ENCODE measurements at places on chromosomes 4 and X.

DNA sequence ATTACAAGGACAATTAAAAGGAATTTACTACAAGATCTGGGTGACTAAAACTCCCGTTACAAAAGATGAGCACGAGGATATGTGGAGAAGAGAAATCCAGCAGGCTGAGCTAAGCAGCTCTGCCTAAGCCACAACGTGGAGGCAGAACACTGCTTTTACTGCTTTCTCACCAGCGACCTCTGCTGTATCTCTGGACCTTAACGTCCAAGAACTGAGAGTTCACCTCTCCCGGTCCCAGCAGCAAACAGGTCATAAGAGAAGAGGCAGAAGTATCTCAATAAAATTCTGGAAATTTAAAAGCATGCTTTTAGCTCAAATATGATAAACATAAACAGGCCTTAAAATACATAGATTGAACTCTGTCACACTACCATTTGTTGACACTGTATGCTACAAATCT, 81.0 kb downstream of the ADGRA3 start:
- DNase-seq, result peak; percentile 72

- no peak for DNase-seq
These were observed 614.0 kb upstream of the BOD1L1 start for GRCh38 chr4:14241574-14241973.

DNA sequence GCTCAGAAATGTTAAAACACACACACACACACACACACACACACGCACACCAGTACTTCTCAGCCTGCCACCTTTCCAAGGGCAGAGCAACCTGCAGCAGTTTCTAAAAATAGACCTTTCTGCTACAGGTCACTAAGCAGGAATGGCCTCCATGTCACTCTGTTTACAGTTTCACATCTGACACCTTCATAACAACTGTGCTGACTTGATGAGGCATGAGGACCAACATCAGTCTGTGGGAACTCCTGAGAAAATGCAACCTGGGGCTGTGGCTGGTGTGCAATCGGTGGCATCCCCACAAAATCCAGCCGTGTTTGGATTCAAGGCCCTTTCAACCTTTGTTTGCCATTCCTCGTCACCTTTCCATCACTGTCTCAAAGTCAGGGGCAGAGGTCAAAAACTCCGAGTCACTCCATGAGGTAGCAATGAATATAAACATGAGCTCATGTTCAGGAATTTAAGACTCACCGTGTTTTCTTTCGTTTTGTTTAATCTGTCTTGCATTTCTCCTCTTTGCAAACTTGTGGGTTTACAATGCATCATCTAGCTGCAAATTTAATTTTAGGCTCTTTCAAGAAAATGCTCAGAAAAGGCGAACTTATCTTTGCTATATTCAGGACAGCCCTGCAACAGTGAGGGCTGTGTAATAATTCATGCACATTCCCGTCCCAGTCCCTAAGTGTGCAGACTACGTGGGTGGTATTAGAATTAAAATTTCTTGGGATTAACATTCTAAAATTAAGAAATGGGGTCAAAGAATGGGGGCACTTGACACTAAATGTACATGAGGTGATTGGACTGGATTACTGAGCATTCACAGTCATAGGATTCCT, 135.3 kb downstream of the SHROOM3 start:
- DNase-seq, result no peak

DNA sequence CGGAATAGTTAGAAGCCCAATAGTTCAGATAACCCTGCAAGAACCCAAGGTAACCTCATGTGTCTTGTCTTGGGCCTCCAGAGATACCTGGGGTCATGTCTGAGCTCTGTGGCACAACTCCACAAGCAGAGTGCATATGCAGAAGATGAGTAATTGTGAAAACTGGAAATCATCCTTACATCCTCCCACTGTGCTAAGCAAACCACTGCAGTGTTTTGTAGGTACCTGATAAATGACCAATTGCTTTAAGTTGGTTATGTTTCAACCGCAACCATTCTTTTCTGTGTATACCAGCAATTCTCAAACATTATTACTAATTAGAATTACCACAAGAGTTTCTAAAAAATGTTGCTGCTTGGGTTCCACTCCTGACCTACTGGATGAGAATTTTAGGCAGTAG, 73.2 kb downstream of the CBLL2 start:
- DNase-seq, result no peak

DNA sequence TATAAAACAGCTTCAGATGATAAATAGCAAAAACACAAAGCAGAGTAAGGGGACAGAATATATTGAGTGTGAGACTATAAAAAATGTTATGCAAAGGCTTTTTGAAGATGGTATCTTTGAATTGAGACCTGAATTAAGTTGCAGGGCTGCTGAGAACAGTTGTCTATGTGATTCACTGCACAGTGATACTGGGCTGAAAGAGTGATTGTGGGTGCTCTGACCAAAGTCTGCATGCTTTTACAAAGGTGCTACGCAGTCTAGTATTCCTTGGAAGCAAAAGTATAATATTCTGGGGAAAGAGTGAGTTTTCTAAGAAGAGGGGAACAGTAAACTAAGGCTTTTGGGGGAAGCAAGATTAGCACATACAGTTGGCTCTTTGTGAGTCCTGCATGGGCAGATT, 234.0 kb downstream of the ARHGAP10 start:
- no peak for DNase-seq

DNA sequence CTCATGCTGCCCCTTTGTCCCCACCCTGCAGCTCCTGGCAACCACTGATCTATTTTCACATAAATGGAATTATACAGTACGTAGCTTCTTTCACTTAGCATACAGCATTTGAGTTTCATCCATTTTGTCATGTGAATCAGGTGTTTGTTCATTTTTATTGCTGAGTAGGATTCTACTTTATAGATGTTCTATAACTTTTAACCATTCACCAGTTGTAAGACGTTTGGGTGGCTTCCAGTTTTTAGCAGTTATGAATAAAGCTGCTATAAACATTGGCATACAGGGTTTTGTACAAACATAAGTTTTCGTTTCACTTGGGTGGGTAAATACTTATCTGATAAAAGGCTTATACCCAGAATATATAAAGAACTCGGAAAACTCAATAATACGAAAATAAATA, 102.3 kb upstream of the KLHL13 start:
- no peak for DNase-seq

GRCh38 chrX:110045421-110045820, 42.5 kb downstream of the TMEM164 start:
- DNase-seq, result no peak

- no peak for DNase-seq
These were observed 100.7 kb downstream of the PTTG2 start for GRCh38 chr4:38060829-38061431.

DNA sequence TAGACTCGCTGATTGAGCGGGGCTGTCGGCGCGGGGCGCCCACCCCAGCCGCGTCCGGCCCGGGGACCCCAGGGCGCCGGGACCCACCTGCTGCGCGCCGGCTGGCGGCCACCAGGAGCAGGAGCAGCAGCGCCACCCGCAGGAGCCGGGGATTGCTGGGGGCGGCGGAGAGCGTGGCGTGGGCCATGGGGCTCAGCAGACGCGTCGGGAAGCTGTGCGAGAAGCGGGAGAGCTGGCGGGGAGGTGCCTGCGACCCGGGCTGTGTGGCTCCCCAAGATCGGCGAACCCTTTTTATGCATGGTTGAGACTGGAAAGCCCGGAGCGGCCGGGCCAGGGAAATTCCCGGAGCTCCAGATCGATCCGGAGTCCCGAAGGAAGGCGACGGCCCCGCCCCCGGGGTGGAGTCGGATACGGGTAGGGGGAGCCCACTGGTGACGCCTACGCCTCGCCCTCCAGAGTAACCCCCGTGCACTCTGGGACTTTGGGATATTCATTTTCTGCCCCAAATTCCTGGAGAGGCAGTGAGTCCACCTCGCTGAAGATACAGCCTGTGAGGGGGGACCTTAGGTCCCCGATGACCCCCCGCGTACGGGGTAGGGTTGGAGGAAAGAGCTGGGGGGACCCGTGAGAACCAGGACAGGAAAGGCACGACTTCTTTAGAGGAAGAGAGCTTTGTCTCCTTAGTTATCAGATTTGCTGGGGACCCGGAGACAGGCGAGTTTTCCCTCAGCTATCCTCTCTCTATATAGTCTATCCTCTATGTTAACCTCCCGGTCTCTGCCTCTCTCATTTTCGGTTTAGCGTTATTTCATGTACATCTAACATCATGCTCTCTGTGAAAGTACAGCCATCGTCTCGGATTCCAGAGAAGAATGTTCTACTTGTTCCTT, at the start of gene CXCL3:
TSS of gene CXCL3 (minus strand) at position 265 of the 890 bp plus-strand sequence. CDS start at position 187, 78 bp downstream.
- peak; percentile 71 for DNase-seq
